ENCODE measurements at places on chromosomes 4 and X.

GRCh38 chr4:137131201-137131600 is 401.1 kb downstream of the PCDH18 start:
- no peak for DNase-seq

DNA sequence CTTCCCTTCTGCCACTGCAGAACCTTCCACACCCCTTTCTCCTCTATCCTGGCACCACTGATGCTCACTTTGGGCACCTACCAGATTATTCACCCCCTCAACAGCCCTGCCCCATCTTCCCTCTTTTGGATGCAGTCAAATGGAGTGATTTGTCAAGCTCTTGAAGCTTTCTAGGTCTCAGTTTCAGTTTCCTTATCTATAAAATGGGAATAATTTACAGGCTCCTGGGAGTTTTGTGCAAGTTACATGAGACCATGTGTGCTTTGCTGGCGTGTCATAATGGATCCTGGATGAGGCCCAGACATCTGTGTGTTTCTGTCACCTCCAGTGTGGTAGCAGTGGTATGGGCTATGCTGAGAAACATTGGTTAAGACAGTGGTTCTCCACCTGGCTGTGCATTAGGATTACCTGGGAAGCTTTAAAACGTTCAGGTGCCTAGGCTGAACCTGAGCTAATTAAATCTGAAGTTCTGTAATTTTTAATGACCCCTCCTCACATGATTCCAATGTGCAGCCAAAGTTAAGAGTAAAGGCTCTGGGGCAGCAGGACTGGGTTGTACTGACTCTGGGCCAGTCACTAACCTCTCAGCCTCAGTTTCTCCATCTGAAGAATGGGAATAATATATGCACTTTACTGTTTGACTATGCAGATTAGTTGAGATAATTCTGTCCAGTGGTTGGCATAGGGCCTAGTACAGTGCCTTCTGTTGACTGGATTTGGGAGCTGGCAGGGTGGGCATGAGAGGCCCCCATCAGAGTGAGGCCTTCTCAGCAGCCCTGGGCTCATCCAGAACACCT is 6.8 kb upstream of the MGST2 start:
- DNase-seq, result no peak

GRCh38 chr4:88817740-88818139 is 120.1 kb upstream of the NAP1L5 start:
- DNase-seq, result no peak

DNA sequence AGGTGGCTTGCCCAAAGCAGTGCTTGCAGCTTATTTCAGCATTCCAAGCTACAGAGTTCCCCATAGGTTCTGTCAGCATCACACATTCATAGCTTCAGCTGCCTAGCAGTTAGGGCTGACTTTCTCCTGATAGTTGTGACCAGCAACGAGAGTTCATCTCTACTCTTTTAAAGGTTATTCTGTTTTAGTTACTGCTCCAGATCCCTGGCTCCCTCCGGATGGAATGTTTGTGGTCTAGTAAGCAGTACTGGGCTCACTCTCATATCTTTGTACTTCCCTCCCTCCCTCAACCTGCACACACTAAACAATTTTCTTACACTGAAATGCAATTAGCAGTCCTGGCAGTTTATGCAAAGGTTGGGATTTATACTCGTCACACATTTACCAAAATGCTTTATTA is 43.9 kb downstream of the PTTG2 start:
- DNase-seq, result no peak

- no peak for DNase-seq
These were observed 6.0 kb downstream of the GAGE10 start for GRCh38 chrX:49309401-49309981.

DNA sequence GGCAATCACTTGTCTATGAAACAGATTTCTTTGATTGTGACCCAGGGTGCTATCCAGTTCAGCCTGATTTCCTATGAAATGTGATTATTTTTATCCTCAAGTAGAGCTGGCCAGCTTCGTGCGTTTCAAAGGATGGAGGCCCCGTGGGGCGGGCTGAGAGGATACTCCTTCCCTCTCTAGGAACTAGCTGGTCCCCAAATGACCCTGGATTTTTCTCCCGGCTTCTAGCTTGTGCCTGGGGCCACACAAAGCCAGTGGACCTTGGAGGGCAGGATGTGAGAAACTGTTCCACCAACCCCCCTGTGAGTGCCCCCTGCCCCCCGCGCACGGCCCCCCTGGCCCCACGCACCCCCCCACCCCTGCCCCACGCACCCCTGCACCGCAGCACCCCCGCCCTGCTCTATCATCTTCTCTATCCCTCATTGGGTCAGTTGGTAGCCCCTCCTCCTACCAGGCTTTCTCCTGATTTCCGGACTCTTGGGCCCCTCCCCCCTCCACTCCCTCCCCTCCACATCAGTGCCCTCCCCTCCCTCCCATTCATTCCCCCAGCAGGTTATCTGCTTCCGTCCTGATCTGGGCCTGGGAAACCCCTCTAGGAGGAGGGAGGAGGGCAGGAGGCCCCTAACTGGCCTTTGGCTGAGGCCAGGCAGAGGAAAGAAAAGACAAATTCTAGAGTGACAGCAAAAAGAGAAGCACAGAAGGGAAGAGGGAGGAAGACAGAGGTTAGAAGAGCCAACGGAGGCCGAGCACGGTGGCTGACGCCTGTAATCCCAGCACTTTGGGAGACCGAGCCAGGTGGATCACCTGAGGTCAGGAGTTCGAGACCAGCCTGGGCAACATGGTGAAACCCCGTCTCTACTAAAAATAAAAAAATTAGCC is 3.3 kb downstream of the XPNPEP2 start:
- DNase-seq, result no peak

- DNase-seq, result no peak
These were observed 104.4 kb upstream of the RAB40AL start for GRCh38 chrX:102832661-102833060.

GRCh38 chr4:46946919-46947536 is 38.0 kb upstream of the COX7B2 start:
- no peak for DNase-seq

GRCh38 chrX:14079891-14080430 is 50.3 kb upstream of the GEMIN8 start:
- no peak for DNase-seq

All from GM20000 (cell line).